ENCODE measurements at places on chromosomes 16 and 17.

DNA sequence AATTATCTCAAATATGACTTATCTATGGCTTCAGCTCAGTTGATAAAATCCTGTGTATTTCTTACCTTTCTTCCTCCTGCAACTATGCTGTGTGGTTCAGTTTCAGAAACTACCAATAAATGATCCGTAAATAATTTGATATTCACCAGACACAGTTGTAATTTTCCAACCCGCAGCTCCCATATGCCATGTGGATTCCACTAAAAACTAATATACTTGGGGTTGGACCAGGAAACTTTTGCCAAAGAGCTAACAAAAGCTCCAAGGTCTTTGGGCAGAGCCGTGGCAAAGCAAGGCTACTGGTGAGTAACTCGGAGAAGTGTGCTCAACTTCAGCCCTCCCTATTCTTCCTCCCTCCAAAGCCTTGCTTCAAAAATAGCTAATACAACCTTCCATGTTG lies 2.3 kb upstream of the CHST6 start:
- DNase-seq = no peak

DNA sequence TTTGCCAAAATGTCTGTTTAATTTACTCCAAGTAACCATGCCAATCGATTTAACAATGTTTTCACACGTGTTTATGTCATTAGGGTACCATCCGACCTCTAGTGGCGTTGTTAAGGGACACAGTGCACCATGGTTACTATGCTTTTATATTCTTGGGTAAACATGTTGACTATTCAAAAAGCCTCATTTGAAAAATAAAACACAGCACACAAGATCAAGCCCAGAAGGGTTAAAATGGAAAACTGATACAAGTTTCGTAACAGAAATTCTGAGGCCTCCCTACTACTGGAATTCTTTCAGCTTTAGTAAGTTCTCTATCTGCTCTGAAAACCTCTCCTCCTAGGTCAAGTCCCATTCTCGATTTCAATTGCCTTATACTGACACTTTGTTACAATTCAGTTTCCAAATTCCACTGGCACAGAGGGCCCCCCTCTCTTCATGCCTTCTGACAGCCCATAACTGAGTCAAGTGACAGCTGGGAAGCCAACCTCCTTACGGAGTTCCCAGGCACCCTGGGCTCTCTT lies 2.1 kb downstream of the CFAP20 start:
- DNase-seq = no peak

GRCh38 chr17:66398617-66399016 lies 96.2 kb downstream of the PRKCA start:
- DNase-seq = no peak

- no peak for DNase-seq
Measured at GRCh38 chr17:79251824-79252223, 177.2 kb downstream of the ENGASE start.

- no peak for DNase-seq
Measured at GRCh38 chr17:8405499-8406016, 7.9 kb upstream of the RNF222 start.

- no peak for DNase-seq
Measured at GRCh38 chr16:68366062-68366461, 55.2 kb downstream of the PRMT7 start.

- no peak for DNase-seq
Measured at GRCh38 chr16:55663765-55664677, 8.2 kb downstream of the SLC6A2 start.

DNA sequence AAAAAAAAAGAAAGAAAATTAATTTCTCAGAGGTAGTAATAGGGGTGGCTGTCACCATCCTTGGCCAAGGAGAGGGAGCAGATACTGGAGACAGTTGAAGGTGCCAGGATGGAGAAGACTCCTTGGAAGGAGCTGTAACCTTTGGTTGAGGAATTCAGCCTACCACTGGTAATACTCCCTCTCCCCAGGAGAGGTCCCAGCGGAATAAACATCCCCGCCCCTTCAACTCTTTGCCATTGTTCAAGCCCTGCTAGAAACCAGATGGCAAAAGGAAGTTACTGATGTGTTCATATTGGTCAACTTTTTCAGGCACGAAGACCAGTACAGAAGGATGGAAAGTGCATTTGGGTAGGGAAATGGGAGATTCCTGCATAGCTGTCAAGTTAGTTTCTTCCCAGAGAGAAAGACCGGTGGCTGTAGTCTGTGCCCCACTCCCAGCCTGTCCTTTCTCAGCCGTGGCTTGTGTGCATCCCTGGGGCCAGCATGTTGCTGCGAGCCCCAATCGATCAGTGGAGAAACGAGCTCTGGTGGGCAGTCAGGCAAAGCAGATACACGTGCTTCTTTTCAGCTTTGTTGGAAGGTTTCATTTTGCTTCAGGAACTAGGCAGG lies 612.1 kb downstream of the MAF start:
- peak; percentile 14 for DNase-seq

DNA sequence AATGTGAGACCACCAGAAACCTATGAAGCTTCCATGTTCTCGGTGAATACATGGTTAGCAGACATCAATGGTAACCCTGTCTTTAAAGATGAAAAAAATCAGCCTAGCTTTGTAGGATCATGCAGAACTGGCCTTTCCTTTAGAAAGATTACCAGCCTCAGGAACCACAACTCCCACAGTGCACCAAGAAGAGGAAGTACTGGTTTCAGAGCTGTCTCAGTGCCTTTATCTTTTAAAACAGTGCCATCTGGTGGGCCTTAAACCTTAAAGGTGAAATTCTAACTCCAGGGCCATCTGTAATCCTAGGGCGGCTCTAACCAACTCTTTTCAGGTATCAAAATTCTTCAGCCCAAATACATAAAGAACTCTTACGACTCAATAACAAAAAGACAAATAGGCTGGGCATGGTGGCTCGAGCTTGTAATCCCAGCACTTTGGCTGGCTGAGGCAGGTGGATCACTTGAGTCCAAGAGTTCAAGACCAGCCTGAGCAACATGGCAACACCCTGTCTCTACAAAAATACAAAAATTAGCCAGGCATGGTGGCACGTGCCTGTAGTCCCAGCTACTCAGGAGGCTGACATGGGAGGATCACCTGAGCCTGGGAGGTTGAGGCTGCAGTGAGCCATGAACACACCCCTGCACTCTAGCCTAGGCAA lies 5.4 kb downstream of the ATPAF2 start:
- DNase-seq = peak; percentile 82

DNA sequence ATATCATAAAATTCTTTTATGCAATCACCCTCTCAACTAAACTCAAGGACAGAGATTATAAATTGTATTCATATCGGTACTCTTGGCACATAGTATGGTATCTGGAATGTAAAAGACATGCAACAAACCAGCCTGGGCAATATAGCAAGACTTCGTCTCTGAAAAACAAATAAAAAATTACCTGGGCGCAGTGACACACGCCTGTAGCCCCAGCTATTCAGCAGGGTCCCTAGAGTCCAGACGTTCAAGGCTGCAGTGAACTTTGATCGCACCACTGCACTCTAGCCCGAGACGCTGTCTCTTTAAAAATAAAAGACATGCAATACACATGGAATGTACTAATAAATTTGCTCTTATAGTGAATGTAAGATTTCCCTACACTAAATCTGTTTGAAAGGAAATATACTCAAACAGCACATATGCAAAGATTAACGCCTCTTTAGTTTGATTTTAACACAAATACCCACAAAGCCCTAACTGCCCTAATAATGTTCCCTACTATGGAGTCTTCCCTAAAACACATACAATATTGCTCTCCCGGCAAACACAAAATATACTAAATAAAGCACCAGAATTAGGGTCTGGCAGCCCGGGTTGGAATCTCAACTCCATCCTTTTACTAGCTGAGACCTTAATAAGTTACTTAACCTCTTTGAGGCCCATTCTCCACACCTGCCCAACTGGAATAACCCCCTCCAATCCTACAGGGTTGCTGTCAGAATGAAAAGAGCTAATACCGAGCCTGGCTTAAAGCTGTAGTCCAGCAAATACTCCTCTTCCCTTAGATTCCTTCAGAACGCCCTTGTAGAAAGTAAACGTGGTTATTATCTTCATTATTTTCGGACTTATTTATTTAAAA lies 1.2 kb downstream of the ABCA5 start:
- no peak for DNase-seq

DNA sequence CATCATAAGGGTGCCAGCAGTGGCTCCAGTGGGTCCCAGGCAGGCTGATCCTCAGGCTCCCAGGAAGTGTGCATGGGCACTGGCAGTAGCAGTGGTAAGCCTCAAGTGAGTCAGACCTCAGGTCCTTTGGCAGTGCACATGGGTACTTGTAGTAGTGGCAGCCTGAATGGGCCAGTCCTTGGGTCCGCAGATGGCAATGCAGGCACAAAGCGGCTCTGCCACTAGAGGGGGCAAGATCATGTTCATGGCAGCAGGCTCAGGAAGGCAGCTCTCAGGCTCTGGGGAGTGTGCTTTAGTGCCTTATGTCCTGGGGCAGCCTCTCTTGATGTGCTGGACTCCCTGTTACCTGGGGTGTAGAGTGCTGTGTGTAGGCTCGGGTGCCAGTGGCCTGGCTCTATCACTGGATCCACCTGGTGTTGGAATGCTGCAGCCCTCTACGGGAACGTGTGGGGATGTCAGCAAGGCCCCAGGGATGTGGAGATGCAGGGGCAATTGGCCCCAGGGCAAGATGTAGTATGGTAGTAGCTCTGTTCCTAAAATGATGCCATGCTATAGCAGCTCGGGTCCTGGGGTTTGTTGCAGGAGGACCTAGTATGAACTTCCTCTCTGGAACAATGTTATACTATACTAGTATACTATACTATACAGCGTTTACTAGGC lies 11.0 kb downstream of the ACSM3 start:
- peak; percentile 38 for DNase-seq

- no peak for DNase-seq
Measured at GRCh38 chr16:66003201-66003600, 363.3 kb upstream of the CDH5 start.

DNA sequence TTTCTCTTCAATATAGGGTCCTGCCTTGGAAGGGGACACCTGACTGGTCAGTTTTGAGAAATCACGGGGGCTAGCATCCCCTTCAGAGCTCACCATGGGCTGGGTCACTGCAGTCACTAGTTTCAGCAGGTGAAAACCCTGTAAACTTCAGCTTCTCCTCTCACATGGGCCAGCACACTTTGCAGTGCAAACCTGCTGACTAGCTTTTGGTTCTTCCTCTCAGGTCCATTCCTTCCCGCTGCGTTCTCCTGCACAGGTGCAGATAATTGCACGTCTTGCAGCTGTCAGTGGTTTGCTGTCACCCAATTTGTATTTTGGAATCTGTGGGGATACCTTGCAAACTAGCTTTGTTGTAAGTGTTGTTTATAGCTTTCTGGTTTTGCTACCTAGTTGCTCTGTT lies 95.1 kb downstream of the LYRM1 start:
- DNase-seq = no peak

- DNase-seq = no peak
Measured at GRCh38 chr16:15925631-15926030, 23.8 kb upstream of the ABCC1 start.

DNA sequence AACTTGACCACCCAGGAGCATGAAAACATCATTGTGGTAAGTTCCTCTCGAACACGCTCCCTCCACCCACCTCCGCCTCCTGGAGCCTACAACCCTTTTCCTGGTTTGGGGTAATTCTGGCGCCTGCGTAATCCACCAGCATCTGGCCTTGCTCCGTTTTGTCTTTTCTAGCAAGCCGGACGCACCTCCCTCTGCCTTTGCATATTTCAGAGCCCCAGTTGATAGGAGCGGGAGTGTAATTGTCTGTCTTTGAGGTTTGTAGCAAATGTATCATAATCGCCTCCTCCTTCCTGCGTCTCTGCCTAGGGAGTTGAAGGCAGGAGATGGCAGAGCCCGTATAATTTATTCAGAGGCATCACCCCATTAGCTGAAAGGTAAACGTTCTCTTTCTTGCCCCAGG lies 121.3 kb upstream of the PLCG2 start:
- no peak for DNase-seq

DNA sequence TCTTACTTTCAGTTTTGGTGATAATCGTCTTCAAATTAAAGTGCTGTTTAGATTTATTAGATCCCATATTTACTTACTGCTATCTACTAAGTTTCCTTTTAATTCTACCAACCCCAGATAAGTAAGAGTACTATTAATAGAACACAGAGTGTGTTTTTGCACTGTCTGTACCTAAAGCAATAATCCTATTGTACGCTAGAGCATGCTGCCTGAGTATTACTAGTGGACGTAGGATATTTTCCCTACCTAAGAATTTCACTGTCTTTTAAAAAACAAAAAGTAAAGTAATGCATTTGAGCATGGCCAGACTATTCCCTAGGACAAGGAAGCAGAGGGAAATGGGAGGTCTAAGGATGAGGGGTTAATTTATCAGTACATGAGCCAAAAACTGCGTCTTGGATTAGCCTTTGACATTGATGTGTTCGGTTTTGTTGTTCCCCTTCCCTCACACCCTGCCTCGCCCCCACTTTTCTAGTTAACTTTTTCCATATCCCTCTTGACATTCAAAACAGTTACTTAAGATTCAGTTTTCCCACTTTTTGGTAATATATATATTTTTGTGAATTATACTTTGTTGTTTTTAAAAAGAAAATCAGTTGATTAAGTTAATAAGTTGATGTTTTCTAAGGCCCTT lies 56.8 kb downstream of the HLF start:
- no peak for DNase-seq

DNA sequence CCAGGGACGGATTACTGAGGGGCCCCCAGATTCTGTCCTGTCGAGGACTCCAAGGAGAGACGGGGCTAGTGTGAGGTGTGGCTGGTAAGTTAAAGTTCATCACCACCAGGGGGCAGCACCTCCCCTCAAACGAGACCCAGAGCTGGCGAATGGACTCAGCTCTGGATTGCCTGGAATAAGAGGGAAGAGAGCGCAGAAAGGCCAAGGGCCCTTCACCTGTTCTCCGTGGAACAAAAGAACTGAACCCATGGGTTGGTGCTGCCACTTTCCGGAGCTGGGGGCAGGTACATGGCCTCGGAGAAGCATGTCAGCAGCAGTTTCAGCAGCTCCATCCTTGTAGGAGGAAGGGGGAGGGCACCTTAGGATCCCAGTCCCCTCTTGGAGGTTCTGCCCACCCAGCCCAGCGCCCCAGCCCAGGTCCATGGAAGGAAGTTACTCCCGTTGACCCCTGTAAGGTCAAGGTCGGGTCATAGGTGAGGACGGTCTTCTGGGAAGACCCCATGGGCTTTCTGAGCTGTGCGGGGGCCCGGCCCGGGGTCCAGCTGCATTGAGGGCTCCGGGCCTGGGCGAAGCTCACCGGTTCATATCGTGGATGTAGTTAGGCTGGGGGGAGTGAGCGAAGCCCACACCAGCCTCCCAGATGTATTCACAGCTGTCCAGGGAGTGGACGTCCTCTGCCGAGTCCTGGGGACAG lies 10.8 kb downstream of the HID1 start:
- peak; percentile 66 for DNase-seq

All from kidney capillary endothelial cell (primary cell).